Small intestine (tissue), 16 donors: ENCODE measurements at places on chromosomes 11 and 22. TPM values are rescaled to one million over a fixed set of nuclear protein-coding genes. Genes with fewer than 3 reads are reported as not detected.

DDIAS gene
- polyA plus RNA-seq, result not detected

DNA sequence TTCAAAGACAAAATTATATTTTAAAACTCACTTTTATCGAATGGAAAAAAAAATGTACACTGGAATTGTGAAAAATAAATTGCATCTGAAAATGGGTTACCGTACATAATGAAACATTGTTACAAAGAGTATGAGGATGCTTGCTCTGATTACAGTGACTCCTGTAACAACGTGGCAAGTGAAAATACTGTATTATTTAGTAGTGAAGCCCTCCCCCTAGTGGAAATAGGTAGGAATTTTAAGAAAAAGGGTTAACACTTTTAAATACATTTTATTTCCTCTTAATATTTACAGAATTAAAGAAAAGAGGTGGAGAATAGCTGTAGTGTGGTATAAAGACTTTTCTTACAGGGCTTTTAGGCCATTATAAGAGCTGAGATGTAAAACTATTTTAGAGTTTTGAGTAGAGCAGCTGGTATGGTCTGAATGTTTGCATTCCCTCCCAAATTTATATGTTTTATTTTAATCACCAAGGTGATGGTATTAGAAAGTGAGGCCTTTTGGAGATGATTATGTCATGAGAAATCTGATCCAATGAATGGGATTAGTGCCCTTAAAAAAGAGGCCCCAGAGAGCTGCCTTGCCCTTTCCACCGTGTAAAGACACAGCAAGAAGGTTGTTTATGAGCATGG, 25.2 kb downstream of the FAM76B start:
- no peaks in the 10 kb centered on the region for H3K36me3 ChIP-seq
- peak; percentile 52 for DNase-seq
- H3K4me1 ChIP-seq, result no peaks in the 10 kb centered on the region
- H3K27me3 ChIP-seq, result no peaks in the 10 kb centered on the region
- no peak overlapping the region for H3K4me3 ChIP-seq
- no peak overlapping the region for H3K27ac ChIP-seq

DNA sequence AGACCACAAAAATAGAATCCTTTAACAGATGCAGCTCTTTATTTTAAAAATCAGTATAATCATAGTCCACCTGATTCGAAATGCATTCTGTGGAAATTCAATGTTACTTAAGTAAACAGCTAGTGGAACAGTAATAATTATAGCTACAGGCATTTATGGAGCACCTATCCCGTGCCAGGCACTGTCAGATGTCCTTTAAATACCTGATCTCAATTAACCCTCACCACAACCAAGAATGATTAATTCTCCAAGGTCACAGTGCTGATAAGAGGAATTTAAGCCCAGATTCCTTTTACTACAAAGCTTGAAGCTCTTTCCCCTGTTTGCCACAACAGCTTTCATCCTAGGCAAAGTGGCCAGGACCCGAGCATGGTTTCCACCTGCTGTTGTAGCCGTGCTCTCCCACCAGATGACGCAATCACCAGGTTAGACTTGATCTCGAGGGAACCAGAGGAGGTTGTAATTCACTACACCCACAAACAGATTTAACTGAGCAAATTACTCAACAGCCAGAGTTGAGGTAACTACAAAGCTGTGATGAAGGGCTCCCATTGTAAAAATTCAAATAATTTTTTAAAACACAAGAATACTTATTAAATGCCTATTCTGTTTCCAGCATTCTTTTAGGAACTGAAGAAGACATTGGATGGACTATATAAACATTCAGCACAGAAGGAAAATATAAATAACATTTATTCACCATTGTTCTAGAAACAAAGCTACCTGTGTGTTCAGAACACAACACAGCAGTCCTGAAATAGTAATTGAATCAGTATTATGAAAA, 10.3 kb downstream of the PRDM10 start:
- H3K4me3 ChIP-seq, result no peak overlapping the region
- H3K27me3 ChIP-seq, result no peaks in the 10 kb centered on the region
- DNase-seq, result peak; percentile 85
- H3K36me3 ChIP-seq, result no peaks in the 10 kb centered on the region
- peak overlapping the region; percentile 44 for H3K27ac ChIP-seq

GRCh38 chr11:100970283-100971164, 159.1 kb downstream of the PGR start:
- H3K4me1 ChIP-seq, result no peaks in the 10 kb centered on the region
- no peak for DNase-seq
- H3K36me3 ChIP-seq, result peaks cover 2% of the 10 kb centered on the region
- H3K27ac ChIP-seq, result no peak overlapping the region
- no peaks in the 10 kb centered on the region for H3K27me3 ChIP-seq
- H3K4me3 ChIP-seq, result no peak overlapping the region

- no peaks in the 10 kb centered on the region for H3K36me3 ChIP-seq
- no peak for DNase-seq
- no peak overlapping the region for H3K27ac ChIP-seq
- H3K27me3 ChIP-seq, result peaks cover 15% of the 10 kb centered on the region
- H3K4me1 ChIP-seq, result no peaks in the 10 kb centered on the region
These were observed 22.9 kb upstream of the JAM3 start for GRCh38 chr11:134045799-134046635.

- no peak for DNase-seq
- no peak overlapping the region for H3K4me3 ChIP-seq
- H3K4me1 ChIP-seq, result peaks cover 26% of the 10 kb centered on the region
These were observed 4.5 kb downstream of the RIN1 start for GRCh38 chr11:66331542-66332370.

- peaks cover 68% of the 10 kb centered on the region for H3K36me3 ChIP-seq
- H3K4me1 ChIP-seq, result no peaks in the 10 kb centered on the region
- H3K27me3 ChIP-seq, result no peaks in the 10 kb centered on the region
- no peak overlapping the region for H3K27ac ChIP-seq
- H3K4me3 ChIP-seq, result no peak overlapping the region
- DNase-seq, result no peak
These were observed 83.6 kb downstream of the BCR start for GRCh38 chr22:23263651-23264555.

DNA sequence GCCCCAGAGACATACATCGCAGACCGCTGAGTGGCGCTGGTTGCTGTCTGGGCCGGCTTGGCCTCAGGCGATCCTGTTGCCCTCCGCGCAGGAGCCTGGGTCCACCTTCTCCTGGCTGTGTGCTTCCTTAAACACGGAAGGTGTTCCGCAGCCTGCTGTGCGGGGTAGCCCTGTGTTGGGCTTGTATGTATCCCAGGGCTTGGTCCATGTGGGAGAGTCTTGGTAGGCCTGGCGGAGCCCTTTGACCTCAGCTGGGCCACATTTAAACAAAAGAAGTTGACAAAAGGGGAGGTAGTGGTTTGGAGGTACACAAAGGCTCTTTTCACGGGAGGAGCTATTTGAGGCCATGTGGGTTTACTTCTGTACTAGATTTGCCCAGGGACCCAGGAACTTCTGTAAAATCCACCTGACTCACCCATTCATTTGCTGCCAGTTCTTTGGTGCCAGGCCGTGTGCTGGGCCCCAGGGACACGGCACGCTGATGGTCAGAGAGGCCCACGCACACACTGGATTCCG, 11.0 kb upstream of the GRAMD4 start:
- peaks cover 11% of the 10 kb centered on the region for H3K4me1 ChIP-seq
- no peaks in the 10 kb centered on the region for H3K27me3 ChIP-seq
- no peak overlapping the region for H3K27ac ChIP-seq
- no peak overlapping the region for H3K4me3 ChIP-seq

DNA sequence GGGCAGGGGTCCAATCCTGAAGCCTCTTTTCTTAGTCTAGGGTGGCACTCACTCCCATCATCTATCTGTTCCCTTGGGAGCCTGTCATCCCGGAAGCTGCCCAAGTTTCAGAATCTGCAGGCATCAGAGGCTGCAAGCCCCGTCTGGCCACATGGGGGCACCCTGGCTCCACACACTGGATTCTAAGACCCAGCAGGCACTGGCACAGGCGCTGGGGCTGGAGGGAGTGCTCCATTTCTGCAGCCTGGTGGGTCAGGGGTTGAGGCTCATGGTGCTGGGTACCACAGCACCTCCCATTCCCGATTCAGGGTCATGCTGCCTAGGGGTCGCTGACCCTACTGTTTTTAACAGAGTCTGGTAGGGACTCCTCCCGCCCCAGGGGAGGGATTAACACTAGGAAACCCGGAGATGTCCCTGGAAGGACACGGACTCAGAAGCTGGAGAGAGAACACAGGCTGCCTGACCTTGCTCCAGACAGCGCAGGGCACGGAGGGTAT, 243.9 kb upstream of the SYN3 start:
- no peak overlapping the region for H3K27ac ChIP-seq
- peaks cover 9% of the 10 kb centered on the region for H3K36me3 ChIP-seq
- H3K4me3 ChIP-seq, result no peak overlapping the region
- peak; percentile 83 for DNase-seq
- peaks cover 3% of the 10 kb centered on the region for H3K4me1 ChIP-seq
- H3K27me3 ChIP-seq, result no peaks in the 10 kb centered on the region

WNT7B gene
- polyA plus RNA-seq, result 0.03 TPM

GRCh38 chr11:492427-493226, 14.4 kb downstream of the RNH1 start:
- no peak overlapping the region for H3K27ac ChIP-seq
- H3K36me3 ChIP-seq, result peaks cover 9% of the 10 kb centered on the region
- peak; percentile 30 for DNase-seq
